ENCODE measurements at places on chromosomes 3 and 15.

- no peak for DNase-seq
These were observed 44.1 kb upstream of the TP63 start for GRCh38 chr3:189586941-189587663.

DNA sequence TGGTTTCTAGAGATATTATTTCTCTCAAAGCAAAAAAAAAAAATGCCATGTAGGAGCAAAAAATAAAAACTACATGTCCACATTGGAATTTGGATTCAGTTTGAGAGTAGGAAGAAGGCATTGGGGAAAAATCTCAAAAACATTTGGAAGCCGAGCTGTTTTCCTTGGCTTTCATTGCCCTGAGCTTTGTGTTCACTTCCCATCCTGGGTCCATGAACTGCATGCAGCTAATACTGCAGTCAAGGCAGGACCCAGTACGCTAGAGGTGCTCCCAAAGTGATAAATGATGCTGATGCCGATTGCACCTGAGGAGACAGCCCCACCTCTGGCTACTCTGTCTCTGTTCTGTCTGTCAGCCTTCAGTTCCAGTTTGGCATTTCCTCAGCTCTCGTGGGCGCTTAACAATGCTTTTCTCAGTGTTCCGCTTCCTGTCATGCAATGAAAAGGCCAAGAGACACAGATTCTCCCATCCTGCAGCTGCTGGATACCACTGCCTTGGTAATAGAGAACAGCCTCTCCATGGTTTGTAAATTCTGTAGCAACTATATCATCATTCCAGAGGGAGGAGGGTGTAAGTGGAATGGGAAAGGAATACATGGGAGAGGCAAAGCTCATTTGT lies 181.8 kb downstream of the RYR3 start:
- no peak for DNase-seq

- no peak for DNase-seq
These were observed 194.7 kb upstream of the NANOGP8 start for GRCh38 chr15:35279811-35280210.

- no peak for DNase-seq
These were observed 435.7 kb downstream of the DIPK2A start for GRCh38 chr3:144407335-144407734.

GRCh38 chr3:52792961-52793695 lies 1.5 kb upstream of the ITIH3 start:
- DNase-seq, result no peak

- no peak for DNase-seq
These were observed 209.4 kb downstream of the CADPS start for GRCh38 chr3:62665627-62666437.

- no peak for DNase-seq
These were observed 99.0 kb downstream of the ST8SIA2 start for GRCh38 chr15:92492551-92493115.

GRCh38 chr3:44363591-44363990 lies 25.0 kb downstream of the TCAIM start:
- DNase-seq, result no peak

DNA sequence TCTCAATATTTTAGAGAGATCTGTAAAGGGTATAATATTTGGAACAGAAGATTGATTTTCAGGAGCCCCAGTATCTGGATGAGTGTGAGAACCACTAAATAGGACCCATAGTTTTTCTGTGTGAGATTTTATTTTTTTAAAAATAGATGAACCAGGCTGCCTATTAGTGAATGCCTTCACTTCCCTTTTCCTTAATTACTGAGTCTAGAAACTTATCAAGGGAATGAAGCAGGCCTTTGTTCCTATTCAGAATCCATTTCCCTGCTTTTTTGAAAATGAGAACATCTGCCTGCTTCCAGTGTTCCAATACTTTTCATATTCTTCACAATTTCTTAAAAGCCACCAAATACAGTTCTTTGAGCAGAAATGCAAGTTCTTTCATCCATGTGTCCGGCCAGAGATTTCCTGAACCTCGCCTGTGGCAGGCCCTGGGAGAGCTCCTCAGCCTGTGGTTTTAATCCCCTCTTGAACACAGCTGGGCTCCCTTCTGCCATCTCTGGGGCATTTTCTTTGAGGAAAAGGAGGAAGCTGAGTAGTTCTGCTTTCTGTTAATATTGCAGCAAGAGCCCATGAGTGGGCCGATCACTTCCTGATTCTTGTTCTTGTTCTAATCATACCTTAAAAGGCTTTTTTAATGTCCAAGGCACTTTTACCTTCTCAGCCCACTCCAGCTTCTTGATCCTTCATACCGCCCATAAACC lies 4.7 kb downstream of the EHD4 start:
- DNase-seq, result no peak

GRCh38 chr3:39809995-39810595 lies 686 bp downstream of the MYRIP start:
- DNase-seq, result peak; percentile 30

DNA sequence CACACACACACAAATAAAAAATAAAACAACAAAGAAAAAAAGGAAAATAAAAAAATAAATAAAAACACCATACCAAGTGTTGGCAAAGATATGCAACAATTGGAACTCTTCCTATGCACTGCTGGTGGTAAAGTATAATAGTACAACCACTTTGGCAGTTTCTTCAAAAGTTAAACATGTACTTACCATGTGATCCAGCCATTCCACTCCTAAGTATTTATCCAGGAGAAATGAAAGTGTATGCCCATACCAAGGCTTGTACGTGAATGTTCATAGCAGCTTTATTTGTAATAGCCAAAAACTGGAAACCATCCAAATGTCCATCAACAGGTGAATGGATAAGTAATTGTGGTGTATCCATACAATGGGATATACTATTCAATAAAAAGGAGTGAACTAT lies 17.0 kb downstream of the WDR93 start:
- no peak for DNase-seq

GRCh38 chr3:157067114-157067513 lies 92.8 kb downstream of the CCNL1 start:
- no peak for DNase-seq

- DNase-seq, result peak; percentile 48
These were observed 768 bp downstream of the ANO10 start for GRCh38 chr3:43620831-43621655.

- no peak for DNase-seq
These were observed 203.0 kb downstream of the ARRDC4 start for GRCh38 chr15:98163319-98164045.

- no peak for DNase-seq
These were observed 10.9 kb downstream of the MYL3 start for GRCh38 chr3:46852334-46852720.

DNA sequence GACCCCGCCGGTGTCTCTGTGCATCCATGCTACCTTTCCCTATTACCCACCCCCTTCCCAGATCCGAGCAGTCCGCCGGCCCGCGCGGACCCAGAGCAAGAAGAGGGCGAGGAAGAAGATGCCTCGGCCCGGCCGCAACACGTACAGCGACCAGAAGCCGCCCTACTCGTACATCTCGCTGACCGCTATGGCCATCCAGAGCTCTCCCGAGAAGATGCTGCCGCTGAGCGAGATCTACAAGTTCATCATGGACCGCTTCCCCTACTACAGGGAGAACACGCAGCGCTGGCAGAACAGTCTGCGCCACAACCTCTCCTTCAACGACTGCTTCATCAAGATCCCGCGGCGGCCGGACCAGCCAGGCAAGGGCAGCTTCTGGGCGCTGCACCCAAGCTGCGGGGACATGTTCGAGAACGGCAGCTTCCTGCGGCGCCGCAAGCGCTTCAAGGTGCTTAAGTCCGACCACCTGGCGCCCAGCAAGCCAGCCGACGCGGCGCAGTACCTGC lies 788 bp downstream of the FOXB1 start:
- DNase-seq, result peak; percentile 73

GRCh38 chr3:126216416-126216815 lies 36.0 kb upstream of the ALDH1L1 start:
- DNase-seq, result no peak

DNA sequence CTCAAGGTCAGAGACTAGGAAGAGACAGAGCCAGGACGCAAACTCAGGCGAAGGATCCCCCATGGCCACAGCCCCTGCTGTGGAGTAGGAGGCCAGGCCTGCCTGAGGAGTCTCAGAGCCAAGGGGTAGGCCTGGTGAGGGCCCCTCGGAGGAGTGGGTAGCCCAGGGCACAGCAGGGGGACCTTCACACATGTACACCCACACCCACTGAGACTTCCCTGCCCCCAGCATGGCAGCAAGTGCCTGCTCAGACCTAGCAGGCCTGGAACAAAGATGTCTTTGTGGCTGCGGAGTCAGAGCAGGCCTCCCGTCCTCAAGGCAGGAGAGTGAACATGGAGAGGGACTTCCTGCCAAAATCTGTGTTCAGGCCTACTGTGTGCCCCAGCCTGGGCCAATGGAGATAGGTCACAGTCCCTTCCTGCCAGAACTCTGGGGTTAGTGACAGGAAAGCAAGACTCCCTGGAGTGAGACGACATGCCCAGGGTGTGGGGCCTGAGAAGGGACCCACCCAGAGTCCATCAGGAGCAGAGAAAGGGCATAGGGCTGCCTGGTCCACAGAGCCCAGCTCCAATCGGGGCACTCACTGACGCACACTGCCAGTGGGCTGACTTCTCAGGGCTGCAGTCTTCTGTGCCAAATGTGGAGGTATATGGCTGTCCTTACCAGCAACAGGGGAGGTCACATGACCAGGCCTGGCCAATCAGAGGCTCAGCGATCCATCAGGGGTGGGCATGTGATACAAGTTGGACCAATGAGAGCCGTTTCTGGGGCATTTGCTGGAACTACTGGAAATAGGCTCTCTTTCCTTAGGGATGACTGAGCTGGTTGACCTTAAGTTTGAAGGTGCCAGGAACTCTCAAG lies 2.3 kb downstream of the GRIP2 start:
- DNase-seq, result peak; percentile 52

GRCh38 chr15:58604455-58604923 lies 145.0 kb downstream of the ADAM10 start:
- DNase-seq, result no peak

DNA sequence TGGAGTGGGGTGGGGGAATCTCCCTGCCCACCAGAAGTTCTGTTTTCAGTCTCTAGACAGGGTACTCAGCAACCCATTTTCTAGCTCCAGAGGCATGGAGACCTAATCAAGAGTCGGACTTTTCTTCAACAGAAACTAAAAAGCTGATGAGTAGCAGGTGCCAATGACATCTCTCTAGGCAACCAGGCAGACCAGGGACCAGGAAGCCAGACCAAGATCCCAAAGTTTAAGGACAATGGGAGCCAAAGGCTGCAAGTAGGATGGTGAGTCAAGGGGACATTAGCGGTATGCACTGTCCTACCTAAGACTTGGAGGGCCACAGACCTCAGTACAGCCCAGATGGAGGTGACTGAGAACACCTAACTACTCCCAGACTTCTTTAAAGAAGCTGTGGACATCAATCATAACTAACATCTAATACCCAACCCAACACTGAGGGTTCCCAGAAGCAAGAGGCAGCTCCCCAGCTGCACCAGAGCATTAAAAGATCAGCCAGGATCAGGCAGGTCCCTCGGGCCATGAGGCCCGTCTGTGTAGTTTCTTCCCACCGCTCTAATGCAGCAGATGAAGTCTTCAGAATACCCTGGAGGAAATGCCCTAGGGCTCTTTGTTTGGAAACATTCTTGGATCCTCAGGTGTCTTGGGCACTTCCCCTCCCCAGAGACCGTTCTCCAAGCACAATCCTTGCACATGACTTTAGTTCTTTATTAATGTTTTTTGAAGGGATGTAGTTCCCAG lies 979 bp downstream of the CCDC71 start:
- no peak for DNase-seq

- no peak for DNase-seq
These were observed 824.1 kb downstream of the FHIT start for GRCh38 chr3:60427109-60427508.

DNA sequence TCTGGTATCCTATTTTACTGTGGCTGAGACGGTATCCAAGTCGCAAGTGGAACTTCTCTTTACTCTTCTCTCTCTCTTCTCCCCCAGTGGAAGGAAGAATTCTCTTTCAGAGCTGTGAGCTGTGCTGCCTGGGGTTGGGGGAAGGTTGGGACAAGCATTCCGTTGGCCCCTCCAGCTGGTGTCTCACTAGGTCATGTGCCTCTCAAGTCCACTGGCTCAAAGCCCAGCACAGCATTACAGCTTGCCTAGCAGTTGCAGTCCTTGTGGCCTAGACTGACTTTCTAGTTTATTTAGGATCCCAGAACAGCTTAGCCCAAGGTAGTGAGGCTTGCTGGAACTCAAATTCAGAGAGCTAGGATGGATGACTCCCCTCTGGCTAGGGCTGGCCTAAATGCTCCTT lies 76.1 kb upstream of the SPATA16 start:
- DNase-seq, result no peak
